ENCODE measurements at places on chromosomes 2 and 18.

GRCh38 chr2:149152469-149152953 lies 114.0 kb downstream of the LYPD6B start:
- no peak for DNase-seq

DNA sequence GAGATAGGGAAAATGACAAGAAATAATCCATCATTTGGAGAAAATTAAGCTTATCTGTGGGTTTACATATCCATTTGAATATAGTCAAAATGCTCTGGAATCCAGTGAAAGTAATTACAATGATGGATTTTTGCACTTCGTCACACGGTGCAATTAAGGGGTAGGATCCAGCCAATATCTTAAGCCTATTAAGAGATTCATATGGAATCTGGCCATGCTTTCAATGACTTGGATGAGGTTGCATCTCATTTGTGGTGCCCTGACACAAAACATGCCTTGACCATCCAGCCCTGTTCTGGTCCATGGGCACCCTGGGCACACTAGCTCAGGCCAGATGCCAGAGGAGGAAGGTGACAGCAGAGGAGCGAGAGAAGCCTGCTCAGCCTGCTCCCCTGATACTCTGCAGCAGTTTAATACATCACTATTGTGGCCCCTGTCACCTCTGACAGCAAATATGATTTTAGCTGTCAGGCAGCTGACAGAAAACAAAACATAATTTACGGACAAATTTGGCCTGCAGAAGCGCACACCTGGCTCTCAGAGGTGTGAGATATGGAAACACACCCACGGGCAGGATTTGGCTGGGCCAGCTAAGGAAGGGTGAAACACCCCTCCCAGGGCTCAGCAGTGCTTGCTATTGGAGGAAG lies 94.1 kb upstream of the ST8SIA3 start:
- DNase-seq: no peak

GRCh38 chr2:61158356-61158955 lies 3.5 kb upstream of the C2orf74 start:
- no peak for DNase-seq

DNA sequence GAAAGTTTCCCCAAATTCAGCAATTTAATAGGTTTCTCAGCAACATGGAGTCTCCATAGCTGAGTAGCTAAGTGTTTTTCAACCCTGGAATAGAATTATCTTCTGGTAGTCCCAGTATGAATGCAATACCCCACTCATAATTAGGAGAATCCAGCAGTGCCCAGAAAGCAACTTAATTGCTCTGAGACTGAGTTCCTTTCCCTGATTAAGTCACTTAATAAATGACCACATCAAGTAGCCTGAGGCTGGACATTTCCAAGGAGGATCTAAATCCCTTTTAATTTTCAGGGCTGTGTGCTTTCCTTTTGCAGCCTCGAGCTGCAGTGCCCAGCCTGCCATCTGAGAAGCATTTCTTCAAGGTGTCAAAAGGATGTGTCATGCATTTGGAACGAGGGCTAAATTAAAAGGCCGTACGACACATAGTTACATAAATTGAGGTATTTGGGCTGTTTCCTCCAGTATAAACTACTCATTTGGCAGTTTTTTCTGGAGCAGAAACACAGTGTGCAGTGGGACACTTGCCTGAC lies 17.7 kb upstream of the SIX2 start:
- DNase-seq: no peak

DNA sequence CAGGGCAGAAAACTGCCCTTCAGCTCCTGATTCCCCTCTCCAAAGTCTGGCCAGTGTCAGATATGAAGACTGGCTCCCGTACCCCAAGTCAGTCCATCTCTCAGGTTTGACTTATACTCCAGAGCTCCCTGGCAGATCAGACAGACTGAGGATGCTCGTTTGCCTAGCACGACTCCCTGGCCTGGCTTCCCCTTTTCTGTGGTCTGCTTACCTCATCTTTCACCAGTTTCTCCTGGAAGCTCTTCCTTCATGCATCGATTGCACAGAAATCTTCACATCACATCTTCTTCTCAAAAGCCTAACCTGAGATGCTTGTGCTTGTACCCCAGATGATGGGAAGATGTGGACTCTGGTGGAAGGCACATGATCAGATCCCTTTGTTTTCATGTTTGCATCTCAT lies 387.9 kb upstream of the POU3F3 start:
- DNase-seq: no peak

DNA sequence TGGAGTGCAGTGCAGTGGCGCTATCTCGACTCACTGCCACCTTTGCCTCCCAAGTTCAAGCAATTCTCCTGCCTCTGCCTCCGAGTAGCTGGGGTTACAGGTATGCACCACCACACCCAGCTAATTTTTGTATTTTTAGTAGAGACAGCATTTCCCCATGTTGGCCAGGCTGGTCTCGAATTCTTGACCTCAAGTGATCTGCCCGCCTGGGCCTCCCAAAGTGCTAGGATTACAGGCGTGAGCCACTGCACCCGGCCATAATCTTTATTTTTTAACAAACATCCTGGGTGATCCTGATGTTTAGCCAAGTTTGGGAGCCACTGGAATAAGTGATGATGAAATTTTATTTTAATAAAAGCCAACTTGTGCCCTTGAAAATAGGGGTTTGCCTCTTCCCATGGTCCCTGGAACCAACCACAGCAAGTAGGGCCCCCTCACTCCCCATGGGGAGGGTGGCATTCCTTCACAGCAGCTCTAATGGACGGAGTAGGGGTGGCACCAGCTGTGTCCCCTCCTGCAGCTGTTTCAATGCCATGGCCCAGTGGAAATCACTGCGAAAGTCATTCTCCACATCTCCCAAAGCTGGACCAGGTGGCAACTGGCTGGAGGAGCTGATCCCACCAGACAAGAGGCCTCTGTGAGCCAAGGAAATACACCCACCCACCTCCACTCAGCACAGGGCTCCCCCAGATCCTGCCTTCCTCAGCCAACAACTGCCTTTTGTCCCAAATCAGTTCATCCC lies 194.8 kb downstream of the ZFP36L2 start:
- no peak for DNase-seq

DNA sequence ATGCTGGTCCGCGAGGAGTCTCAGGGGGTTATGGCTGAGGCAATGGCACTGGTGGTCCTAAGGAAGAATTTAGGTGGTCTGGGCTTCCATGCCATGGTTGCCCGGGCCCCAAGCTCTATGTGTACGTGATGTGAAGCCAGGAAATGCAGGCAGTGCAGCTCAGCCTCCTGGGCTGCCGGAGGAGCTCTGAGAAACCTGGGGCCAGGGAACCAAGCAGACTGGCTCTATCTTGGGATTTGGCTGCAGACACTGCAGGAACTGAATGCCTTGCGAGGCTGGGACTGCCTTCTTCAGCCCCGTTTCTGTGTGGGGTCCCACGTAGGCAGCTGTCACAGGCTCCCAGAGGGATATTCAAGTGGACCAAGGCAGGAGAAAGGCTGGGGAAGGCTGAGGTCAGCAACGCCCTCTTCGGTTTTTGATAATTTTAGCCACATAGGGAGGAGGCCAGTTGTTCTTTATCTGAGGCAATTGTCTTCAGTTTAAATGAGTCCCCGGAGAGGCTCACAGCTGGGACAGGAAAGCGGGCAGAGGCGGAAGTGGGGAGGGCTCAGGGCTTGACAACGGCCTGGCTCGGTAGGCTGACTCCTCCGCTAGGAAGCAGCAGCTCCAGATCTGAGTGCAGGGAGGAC lies 77.7 kb downstream of the RHOB start:
- peak; percentile 41 for DNase-seq

DNA sequence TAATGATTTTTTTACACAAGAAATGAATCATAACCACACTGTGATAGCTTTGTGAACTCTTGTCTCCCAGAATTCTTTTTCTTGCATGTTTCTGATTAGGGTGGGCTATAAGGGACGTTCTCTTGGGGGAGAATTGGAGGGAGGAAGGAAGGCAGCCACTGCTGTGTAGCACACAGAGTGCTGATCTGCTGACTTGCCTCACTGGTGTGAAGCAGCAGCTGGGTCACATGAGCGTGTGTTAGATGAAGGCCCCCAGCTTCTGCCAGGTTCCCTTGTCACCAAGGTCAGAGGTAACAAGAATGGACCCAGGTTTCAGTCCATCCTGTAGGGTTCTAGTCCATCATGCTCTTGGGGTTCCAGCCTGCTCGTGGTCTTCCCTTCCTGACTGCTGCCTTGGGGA lies 107.4 kb upstream of the GLI2 start:
- DNase-seq: no peak

GRCh38 chr2:69518841-69519240 lies 81.6 kb upstream of the NFU1 start:
- no peak for DNase-seq

DNA sequence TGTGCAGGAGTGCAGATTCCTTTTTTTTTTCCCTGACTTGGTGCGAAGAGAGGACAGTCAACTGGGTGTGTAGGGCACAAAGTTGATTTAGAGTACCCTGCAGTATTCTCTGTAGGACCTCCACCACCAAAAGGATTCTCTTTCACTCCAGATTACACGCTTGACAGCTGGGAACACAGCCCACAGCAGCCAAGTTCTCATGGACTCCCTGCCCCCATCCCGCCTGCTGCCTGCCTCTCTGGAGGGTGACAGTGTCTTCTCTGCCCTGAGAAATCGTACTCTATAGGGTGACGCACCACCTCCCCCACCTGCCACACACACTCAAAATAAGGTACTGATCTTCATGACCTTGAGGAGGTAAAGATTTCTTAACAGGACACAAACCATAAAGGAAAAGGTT lies 26.6 kb upstream of the IHH start:
- DNase-seq: no peak

DNA sequence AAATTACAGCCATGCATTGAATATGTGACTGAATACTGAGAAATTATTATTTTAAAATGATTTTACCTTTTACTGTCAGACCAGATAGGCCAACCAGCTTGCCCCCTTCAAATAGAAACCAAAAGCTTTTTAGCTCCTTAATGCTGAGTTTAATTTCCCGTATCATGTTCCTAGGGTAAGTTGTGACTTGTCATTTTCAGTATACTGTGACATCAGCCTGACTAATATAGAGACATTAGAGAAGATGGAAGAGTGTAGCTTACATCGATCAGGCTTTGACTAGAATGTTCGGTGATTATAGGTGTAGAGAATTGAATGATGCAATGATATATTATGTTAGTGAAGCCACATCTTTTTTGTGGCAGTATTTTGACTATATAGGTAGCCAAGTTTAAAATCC lies 50.6 kb upstream of the ZEB2 start:
- DNase-seq: no peak

GRCh38 chr18:77065221-77065981 lies 67.2 kb downstream of the MBP start:
- DNase-seq: no peak
